ENCODE measurements at places on chromosomes 4 and X. TPM values are rescaled to one million over a fixed set of nuclear protein-coding genes. Genes with fewer than 3 reads are reported as not detected.

DNA sequence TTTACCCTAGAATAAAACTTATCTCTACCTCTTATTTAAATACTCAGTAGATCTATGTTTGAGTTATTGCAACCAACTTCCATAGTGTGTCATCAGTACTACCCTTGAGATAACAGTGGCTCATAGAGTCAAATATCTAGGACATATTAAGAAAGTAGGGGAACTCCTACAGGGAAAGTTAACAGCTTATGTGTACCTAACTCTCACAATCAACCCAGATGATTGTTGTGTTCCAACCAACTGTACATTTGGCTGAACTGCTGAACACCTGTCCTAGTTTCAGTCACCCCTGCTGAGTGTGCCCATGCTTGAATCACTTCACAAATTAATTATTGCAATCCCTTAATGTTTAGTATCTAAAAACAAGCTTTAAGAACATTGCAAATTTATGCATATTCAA is 244.2 kb upstream of the GRID2 start:
- H3K4me1 ChIP-seq: no peaks in the 10 kb centered on the region
- H3K27me3 ChIP-seq: no peaks in the 10 kb centered on the region
- no peak overlapping the region for H3K4me3 ChIP-seq

Gene IL9R
- 0.46 TPM for total RNA-seq

DNA sequence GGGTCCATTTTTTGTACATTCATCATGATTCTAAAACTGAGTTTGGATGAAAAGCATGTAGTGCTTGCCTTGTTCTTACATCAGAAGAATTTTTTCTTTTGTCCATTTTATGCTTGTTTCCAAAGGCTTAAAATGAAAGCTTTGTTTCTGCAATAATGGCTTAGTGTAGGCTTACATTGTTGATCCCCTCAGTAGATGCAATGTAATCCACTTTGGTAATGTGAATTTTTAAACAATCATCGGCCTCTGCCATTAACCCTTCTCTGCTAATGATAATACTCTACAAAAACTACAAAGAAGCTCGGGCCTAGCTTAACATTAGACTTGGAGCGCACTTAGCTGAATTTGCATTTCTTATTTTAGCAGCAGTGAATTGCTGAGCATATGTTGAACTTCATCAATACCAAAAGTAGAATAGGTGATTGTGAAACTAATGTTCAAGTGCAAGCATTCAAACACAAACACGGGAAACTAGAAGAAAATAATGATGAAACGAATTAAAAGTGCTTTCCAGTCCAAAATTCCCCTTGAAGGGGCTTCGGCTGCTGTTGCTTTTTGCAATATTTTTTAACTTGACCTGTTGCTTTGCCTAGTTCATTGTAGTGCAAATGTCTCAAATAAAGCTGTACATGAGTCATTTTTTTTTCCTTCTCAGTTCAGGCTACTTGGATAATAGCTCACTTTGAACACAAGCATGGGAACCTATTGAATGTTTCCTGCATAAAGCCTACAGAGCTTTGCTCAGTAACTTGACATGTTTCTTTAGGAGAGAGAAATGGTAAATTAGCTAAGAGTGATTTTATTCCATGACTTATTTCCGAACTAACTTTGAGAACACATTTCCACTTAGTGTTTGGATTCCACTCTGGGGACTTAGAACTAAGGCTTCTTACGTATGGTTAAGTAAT is 66.5 kb downstream of the SLIT2 start:
- no peaks in the 10 kb centered on the region for H3K36me3 ChIP-seq
- H3K27me3 ChIP-seq: no peaks in the 10 kb centered on the region
- H3K27ac ChIP-seq: no peak overlapping the region

- DNase-seq: no peak
- H3K27ac ChIP-seq: no peak overlapping the region
- no peaks in the 10 kb centered on the region for H3K36me3 ChIP-seq
Measured at GRCh38 chrX:67720344-67720743, 176.5 kb downstream of the AR start.

DNA sequence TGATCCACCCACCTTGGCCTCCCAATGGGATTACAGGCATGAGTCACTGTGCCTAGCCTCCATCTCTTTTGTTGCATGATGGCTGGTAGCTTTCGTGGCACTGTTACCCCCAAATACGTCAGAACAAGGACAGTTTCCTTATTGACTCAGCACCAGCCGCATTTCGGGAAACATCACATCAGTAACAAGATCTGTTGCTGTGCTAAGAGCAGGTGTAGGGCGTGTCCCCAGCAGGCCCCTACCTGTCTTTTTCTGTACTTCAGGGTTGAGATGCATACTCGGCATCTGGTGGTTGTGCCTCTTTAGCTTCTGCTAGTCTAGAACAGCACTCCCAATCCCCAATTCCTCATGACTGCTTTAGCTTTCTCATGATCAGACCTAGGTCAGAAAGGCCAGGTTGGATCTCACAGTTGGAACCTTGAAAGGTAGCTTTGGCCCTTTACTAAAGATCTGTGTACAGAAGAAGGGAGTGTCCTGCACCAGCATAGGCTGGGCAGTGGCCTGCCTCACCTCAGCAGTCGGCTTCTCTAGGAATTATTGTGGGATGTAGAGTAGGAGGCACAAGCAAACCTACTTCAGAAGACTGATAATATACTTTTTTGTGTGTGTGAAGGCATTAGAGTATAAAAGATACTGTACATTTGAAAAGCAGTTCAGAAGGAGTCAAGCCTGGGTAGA is 36.8 kb downstream of the NSD2 start:
- no peaks in the 10 kb centered on the region for H3K27me3 ChIP-seq
- no peak overlapping the region for H3K27ac ChIP-seq
- peaks cover 7% of the 10 kb centered on the region for H3K36me3 ChIP-seq
- no peak overlapping the region for H3K4me3 ChIP-seq
- no peak for DNase-seq

DNA sequence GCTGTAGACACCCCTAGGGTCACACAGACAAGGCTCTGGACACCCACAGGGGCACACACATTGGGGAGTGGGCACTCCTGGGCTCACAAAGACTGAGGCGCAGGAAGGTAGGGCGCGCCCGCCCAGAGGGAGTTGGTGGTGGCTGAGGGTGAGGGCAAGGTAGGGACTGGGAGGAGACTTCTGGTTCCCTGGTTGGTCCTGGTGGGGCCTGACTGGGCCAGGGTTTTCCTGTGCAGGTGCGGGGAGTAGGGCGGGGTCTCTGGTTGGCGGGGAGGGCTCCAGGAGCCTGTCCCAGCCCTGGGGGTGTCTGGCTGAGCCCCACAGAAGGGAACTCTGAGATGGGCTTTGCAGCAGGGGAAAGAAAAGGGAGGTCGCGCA is 6.7 kb upstream of the WAS start:
- H3K4me3 ChIP-seq: peak overlapping the region; percentile 81
- no peaks in the 10 kb centered on the region for H3K27me3 ChIP-seq
- H3K4me1 ChIP-seq: peaks cover 7% of the 10 kb centered on the region
- peak overlapping the region; percentile 88 for H3K27ac ChIP-seq
- DNase-seq: no peak
- no peaks in the 10 kb centered on the region for H3K36me3 ChIP-seq

Gene USP26
- total RNA-seq: not detected

- H3K4me1 ChIP-seq: no peaks in the 10 kb centered on the region
- no peaks in the 10 kb centered on the region for H3K27me3 ChIP-seq
- no peak overlapping the region for H3K4me3 ChIP-seq
- DNase-seq: no peak
- no peak overlapping the region for H3K27ac ChIP-seq
Measured at GRCh38 chr4:12672303-12672702, 811.8 kb downstream of the RAB28 start.

GRCh38 chr4:22237155-22237751 is 278.6 kb downstream of the ADGRA3 start:
- DNase-seq: no peak
- no peak overlapping the region for H3K4me3 ChIP-seq
- no peaks in the 10 kb centered on the region for H3K36me3 ChIP-seq
- H3K27ac ChIP-seq: no peak overlapping the region

DNA sequence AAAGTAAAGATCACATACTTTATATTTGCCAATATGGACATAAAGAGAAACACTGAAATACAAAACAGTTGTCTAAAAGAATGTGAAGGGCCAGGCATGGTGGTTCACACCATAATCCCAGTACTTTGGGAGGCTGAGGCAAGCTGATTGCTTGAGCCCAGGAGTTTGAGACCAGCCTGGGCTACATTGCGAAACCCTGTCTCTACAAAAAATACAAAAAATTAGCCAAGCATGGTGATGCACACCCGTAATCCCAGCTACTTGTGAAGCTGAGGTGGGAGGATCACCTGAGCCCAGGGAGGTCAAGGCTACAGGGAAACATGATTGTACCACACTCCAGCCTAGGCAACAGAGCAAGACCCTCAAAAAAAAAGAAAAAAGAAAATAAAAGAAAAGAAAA is 11.8 kb downstream of the RBM47 start:
- H3K4me1 ChIP-seq: no peaks in the 10 kb centered on the region
- no peak overlapping the region for H3K27ac ChIP-seq
- H3K36me3 ChIP-seq: no peaks in the 10 kb centered on the region
- no peak for DNase-seq
- no peaks in the 10 kb centered on the region for H3K27me3 ChIP-seq

GRCh38 chr4:80026100-80026499 is 46.9 kb downstream of the ANTXR2 start:
- H3K4me1 ChIP-seq: no peaks in the 10 kb centered on the region
- no peak for DNase-seq
- no peak overlapping the region for H3K4me3 ChIP-seq
- no peak overlapping the region for H3K27ac ChIP-seq

Gene IL1RAPL1
- 0.59 TPM for total RNA-seq

DNA sequence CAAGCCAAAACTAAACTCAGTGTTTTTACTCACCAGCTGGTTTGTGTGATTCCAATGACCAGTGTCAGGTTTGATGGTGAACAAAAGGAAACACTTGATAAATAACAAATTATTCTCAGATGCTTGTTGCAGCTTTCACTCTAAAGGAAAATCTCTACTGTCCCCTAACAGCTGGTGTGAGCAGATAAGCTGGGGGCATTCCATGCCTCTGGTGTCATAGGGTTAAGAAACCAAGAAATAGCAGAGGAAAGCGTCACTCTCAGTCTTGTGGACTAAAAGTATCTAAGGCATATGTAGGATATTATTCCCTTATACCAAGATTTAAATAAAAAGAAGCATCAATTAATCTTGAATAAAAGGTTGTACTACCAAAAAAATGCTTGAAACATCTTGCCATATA is 24.3 kb downstream of the TRPC5 start:
- no peaks in the 10 kb centered on the region for H3K36me3 ChIP-seq
- no peak for DNase-seq
- no peaks in the 10 kb centered on the region for H3K4me1 ChIP-seq
- no peak overlapping the region for H3K27ac ChIP-seq
- H3K4me3 ChIP-seq: no peak overlapping the region
- H3K27me3 ChIP-seq: no peaks in the 10 kb centered on the region

GRCh38 chrX:40471965-40472648 is 108.7 kb upstream of the ATP6AP2 start:
- H3K27ac ChIP-seq: no peak overlapping the region
- no peak overlapping the region for H3K4me3 ChIP-seq
- DNase-seq: no peak
- no peaks in the 10 kb centered on the region for H3K4me1 ChIP-seq

Measured in Panc1 (cell line).